ENCODE measurements at places on chromosomes 1 and 21. TPM values are rescaled to one million over a fixed set of nuclear protein-coding genes. Genes with fewer than 3 reads are reported as not detected.

LRRC38 gene
- not detected for polyA plus RNA-seq

KIF21B gene
- polyA plus RNA-seq: 9.1 TPM

DNA sequence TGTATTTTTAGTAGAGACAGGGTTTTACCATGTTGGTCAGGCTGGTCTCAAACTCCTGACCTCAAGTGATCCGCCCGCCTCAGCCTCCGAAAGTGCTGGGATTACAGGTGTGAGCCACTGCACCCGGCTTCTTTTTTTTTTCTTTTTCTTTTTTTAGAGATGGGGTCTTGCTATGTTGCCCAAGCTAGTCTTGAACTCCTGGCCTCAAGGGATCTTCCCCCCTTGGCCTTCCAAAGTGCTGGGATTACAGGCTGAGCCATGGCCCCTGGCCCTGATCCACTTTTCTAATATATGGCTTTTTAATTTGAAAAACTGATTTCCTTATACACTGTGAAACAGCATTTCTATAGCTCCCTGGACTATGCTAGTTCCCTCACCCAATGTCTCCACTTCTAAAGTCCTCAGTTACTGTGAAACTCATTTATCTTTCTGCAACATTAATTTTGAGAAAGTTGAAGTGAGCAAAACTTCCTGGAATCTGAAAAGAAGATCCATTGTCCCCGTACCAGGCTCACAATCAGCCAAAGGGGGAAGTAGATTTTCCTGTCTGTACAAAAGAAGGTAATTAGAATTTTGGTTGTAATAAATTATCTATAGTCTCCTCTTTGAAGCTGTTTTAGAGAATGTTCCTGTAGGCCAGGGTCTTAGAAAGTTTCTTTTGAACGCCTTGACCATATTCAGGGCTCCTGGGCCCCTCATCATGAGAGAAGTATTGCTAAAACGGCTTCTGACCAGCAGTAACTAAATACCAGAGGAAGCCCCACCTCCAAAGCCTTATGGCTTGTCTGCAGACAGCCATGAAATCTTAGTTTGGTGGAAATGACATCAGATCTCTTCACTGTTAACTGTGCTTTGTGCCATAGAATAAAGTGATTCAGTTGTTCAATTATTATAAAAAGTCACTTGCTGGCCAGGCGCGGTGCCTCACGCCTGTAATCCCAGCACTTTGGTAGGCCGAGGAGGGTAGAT, 34.9 kb downstream of the DEGS1 start:
- no peaks in the 10 kb centered on the region for H3K36me3 ChIP-seq
- no peak overlapping the region for H3K27ac ChIP-seq
- no peak overlapping the region for H3K4me3 ChIP-seq
- DNase-seq: no peak
- no peaks in the 10 kb centered on the region for H3K4me1 ChIP-seq

DNA sequence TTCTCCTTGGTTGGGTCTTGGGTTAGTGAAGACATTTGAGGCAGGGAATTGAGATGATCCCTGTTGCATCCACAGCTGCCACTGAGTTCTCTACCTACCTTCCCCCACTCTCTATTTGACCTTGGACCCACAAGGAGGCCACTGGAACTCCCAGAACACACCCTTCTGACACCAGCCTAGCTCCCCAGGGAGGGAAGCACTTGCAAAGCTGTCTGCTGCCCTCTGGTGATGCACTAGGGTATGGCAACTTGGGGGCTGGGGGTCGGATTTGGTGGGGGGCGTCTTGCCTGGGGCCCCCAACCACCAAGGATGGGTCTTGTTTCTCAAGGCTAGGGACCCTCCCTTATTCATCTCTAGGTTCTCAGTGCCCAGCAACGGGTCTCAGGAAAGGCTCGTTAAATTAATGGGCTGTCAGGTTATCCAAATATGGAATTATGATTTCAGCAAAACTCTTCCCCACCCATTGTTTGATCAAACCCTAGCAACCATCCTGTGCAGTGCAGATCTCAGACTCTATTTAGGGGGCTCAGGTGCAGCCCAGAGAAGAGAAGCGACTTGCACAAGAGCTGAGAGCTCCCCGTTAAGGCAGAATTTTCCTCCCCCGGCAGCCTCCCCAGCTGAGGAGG, 177.8 kb upstream of the KLHDC7A start:
- no peak overlapping the region for H3K4me3 ChIP-seq
- H3K27me3 ChIP-seq: peaks cover 3% of the 10 kb centered on the region
- H3K27ac ChIP-seq: no peak overlapping the region
- DNase-seq: no peak
- H3K36me3 ChIP-seq: no peaks in the 10 kb centered on the region

DNA sequence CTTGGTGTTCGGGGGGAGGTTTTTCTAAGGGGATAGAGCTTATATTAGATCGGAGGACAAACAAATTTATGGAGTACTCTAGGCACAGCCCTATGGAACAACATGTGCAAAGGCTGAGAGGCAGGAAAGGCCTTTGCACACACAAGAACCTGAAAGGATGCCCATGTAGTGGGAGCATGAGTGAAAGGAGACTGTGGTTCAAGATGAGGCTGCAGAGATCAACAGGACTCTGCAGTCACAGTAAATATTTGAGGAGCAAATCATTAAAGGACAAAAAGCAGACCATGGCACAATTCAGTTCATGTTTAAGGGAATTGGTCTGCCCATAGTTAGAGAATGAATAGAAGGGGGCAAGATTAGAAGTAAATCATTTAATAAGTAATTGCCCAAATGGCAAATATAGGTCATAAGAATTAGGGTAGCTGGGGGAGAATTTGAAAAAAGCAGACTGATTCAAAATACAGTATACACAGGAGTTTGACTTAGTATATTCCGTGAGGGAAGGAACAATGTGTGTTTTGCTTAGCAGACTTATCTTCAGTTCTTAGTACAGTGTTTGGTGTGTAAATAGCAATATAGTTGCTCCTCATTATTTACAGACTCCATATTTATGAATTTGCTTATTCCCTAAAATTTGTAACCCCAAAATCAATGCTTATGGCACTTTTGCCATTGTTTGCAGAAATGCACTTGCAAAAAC, 268.1 kb downstream of the SEC16B start:
- H3K27ac ChIP-seq: no peak overlapping the region
- no peak overlapping the region for H3K4me3 ChIP-seq

GRCh38 chr1:228867108-228867950, 132.1 kb downstream of the RHOU start:
- DNase-seq: no peak
- H3K36me3 ChIP-seq: no peaks in the 10 kb centered on the region
- H3K27me3 ChIP-seq: peaks cover 2% of the 10 kb centered on the region
- no peak overlapping the region for H3K4me3 ChIP-seq
